Astrocyte of the cerebellum (primary cell): ENCODE measurements at places on chromosomes 3 and 15.

DNA sequence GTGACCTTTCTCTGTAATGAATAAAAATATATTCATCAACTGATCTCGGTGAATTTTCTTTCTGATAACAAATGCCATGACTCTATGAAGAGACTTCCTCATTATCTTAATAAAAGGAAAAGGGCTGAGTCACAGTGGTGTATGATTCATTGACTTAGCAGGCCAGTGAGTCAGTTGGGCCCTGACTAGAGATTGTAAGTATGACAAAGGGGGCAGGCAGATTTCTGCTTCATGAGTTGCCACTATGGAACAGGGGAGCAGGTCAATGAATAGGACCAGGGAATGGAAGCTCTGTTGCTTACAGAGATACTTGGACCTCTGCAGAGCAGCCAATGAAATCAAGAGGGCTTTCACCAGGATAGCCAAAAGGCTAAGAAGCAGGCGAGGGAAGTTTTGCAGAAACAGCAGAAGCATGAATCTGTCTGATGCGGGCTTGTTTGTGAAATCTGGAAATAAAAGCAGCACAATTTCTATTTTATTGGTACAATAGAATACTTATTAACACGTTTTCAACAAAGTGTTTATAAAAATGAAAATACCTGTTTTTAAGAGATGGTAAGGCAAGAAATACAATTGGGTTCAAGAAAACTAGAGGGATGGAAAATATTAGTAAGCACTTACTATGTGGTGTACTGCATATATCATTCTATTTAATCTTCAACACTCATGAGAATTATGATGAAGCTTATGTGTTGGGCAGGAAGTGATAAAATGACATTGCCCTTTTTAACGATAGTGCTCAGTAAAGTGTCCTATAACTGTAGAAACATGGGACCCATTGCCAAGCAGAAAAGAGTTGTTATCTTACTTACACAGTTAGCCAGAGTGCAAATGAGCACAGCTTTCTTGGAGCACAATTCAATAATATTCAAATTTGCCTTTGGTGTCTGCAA lies 169.8 kb upstream of the MYRIP start:
- peak; percentile 83 for DNase-seq

DNA sequence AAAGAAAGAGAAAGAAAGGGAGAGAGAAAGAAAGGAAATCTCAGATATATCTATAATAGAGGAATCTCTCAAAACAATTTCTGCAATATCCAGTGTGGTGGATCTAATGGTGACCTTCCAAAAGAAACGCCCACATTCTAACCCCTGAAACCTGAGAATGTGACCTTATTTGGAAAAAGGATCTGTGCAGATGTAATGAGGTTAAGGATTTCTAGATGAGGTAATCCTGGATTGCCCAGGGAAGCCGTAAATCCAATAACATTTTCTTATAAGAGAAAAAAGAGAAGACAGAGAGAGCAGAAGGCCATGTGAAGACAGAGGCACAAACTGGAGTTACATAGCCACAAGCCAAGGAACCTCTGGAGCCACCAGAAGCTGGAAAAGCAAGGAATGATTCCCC lies 307.6 kb downstream of the ZBTB20 start:
- no peak for DNase-seq

DNA sequence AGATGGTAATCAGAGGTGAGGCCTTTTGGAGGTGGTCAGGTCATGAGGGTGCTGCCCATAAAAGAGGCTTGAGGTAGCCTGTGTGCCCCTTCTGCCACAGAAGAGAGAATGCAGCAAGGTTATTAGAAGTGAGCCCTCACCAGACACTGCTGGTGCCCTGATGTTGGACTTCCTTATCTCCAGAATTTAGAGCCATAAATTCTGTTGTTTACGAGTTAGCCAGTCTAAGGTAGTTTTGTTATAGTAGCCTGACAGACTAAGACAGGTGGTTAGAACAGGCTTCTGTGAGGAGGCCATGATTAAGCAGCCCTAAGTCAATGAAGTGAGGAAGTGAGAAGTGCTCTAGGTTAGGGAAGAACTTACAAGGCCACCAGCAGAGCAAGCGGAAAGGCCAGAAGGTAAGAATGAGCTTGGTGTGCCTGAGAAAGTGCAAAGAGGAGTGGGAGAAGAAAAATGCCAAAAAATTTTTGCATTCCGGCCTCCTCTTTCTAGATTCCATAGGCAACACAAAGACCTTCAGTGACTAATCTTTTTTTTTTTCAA lies 44.2 kb upstream of the STT3B start:
- DNase-seq = no peak

- DNase-seq = no peak
These were observed 13.5 kb upstream of the GRAMD1C start for GRCh38 chr3:113825090-113825489.

GRCh38 chr3:152300029-152300731 lies 31.5 kb downstream of the MBNL1 start:
- DNase-seq = no peak

- DNase-seq = no peak
These were observed 106.2 kb upstream of the THBS1 start for GRCh38 chr15:39474657-39475056.

- DNase-seq = no peak
These were observed 75.7 kb upstream of the BNIP2 start for GRCh38 chr15:59764775-59765174.

GRCh38 chr15:57152666-57153539 lies 223.4 kb upstream of the CGNL1 start:
- DNase-seq = peak; percentile 29

GRCh38 chr3:35320646-35321407 lies 318.5 kb upstream of the ARPP21 start:
- no peak for DNase-seq

DNA sequence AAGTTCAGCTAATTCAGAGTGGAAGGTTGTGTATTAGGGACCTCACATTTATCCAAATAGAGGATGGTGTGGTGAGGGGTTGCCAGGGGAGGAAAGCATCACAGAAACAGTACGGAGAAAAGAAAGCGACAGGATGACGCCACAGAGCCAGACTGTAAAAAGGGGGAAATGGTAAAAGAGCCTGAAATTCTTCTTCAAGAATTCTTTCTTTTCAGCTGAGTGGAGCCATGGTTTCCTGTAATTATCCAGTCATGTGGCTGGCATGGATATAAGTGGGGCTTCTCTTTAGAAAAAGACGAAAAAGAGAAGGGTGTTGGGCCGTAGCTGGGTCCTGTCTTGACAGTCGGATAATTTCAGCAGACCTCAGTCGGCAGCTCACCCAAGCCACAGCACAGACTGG lies 24.5 kb upstream of the PSMD6 start:
- DNase-seq = no peak

GRCh38 chr3:178996399-178996798 lies 75.2 kb downstream of the ZMAT3 start:
- DNase-seq = no peak

DNA sequence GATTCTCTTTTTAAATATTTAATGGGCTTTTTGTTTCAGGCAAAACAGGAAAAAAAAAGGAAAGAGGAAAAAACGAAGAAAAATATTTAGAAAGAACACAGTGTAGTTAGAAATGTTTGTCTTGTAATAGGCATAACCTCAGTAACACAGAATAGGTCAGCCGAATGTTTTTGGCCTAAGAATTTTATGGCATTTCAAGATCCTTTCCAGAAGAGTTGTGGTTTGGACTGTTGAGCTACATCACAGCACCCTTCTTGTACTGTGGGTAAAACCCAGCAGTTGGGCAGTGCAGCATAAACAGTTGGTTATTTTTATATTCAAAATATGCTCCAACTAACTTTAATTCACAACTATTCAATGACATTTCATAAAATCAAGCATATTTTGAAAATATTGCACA lies 474.4 kb upstream of the AGTR1 start:
- DNase-seq = peak; percentile 91

DNA sequence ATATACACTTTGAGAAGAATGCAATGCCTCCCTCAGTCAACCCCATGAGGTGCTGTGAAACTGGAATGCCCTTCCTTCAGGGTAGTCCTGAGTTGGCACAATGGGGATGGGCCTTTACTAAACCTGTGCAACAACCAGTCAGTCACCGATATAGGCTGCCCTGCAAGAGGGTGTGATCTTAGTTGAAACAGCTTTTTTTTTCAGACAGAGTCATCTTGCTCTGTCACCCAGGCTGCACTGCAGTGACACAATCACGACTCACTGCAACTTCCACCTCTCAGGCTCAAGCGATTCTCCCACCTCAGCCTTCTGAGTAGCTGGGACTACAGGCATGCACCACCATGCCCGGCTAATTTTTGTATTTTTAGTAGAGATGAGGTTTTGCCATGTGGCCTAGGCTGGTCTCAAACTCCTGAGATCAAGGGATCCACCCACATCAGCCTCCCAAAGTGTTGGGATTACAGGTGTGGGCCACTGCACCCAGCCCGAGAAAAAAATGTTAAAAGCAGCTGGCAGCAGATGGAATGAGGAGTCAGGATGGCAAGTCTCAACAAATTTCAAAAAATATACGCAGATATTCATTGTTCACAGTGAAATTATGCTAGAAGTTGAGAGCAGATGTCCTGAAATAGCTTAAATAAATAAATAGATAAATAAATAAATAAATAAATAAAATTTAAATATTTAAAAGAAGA lies 31.8 kb downstream of the MYO5A start:
- DNase-seq = no peak

GRCh38 chr15:37872661-37873060 lies 61.8 kb upstream of the TMCO5A start:
- DNase-seq = no peak

GRCh38 chr3:115657168-115657567 lies 33.9 kb downstream of the GAP43 start:
- DNase-seq = no peak

DNA sequence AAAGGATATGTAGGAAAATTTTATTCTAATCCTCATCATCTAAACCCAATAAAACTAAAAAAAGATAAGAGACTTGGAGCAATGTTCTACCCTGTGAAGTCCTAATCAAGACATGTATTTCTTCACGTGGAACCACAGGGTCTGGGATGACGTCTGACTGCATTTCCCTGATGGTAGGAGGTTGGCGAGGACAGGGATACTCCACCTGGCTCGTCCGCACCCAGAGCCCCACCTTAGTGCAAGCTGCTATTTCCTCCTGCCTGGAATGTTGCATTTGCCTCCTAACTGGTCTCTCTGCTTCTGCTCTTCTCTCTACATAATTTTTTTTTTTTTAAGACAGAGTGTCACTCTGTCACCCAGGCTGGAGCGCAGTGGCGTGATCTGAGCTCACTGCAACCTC lies 57.7 kb upstream of the RASGRP1 start:
- no peak for DNase-seq

GRCh38 chr3:196700801-196701200 lies 11.2 kb downstream of the CEP19 start:
- DNase-seq = no peak

GRCh38 chr3:28853830-28854229 lies 427.0 kb upstream of the RBMS3 start:
- no peak for DNase-seq

GRCh38 chr3:34793057-34793456 lies 846.3 kb upstream of the ARPP21 start:
- DNase-seq = peak; percentile 9

DNA sequence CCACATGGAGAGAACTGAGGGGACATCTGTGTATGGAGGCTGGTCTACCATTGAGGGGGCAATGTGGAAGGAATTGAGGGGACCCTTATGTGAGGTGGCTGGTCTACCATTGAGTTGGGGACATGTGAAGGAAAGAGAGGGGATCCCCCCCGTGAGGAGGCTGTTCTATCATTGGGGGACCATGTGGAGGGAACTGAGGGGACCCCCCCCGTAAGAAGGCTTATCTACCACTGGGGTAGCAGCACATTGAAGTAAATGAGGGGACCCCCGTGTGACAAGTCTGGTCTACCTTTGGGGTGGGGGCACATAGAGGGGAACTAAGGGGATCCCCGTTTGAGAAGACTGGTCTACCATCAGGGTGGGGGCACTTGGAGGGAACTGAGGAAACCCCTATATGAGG lies 158.0 kb downstream of the FBLN2 start:
- no peak for DNase-seq

DNA sequence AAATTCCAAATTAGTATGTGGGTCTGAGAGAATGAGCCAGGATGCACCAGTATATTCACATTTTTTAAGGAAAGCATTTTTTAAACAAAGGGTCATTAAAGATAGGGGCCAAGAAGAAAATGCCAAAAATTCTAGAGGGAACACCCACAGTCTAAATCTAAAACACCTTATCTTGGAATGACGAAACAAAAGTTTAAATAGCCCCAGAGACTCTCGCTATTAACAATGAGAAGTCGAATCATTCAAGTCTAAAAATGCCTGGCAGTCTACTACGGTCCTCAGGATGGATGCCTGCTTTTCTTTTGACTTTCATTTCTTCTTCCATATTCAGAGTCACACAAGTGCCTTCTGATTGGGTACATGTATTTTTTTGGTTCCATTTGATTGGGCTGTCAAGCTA lies 66.3 kb downstream of the SSUH2 start:
- no peak for DNase-seq

DNA sequence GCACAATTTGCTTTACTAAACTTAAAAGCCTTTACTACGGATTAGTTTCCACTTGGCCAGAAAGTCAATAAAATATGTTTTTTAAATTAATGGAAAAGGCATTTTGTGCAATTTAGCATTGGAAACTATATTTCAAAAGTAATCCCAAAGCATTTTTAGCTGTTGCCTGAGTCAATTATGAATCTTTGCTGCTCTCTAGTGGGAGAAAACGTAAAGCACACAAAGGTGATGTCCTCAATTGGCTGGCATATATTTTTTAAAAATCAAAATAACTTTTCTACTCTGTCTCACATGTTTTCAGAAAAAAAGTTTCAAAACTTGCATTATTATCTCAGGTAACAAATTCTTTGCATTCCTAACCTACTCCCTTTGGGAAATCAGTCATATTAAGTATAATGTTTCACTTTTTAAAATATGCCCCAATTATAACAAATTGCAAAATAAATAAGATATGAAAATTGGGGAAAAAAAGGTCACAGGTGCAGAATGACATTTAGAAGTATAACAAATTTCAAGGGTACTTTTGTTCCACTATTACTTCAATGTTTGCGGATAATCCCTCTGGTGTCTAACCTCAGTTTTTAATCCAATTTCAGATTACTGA lies 47.2 kb upstream of the TEX55 start:
- DNase-seq = peak; percentile 15

DNA sequence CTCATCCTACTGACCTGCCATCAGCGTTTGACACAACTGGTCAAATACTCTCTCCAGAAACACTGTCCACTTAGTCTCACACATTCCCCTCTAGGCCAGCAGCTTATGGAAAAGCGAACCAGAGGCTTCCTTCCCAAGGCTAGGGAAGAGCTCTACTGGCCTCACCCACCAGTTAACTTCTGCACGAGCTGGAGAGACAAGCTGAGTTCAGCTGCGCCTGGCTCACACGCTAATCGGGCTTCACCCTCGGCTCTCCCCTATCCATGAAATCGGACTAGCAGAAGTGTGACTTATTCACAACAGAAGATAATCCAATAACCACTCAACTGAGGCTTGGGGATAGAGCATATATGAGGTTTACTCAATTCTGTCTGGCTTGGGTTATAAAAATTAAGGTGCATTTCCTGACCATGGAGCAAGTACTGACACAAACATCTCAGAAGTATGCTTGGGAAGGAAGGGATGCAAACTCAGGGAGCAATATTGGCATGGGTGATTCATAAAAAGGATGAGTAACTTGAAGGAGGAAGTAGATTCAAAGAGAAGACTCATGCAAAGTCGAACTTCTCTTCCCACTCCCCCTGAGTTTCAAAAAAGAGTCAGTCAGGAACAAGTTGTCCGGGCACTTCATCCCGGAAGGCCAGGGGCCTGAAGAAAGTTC lies 73.1 kb downstream of the XXYLT1 start:
- DNase-seq = no peak
